ENCODE measurements at places on chromosomes 16 and 17.

- no peak for DNase-seq
Measured at GRCh38 chr17:4950075-4950745, 709 bp upstream of the ENO3 start.

GRCh38 chr16:15521390-15521757 is 87.0 kb downstream of the BMERB1 start:
- no peak for DNase-seq

GRCh38 chr16:17370223-17370707 is 100.5 kb downstream of the XYLT1 start:
- DNase-seq: no peak

DNA sequence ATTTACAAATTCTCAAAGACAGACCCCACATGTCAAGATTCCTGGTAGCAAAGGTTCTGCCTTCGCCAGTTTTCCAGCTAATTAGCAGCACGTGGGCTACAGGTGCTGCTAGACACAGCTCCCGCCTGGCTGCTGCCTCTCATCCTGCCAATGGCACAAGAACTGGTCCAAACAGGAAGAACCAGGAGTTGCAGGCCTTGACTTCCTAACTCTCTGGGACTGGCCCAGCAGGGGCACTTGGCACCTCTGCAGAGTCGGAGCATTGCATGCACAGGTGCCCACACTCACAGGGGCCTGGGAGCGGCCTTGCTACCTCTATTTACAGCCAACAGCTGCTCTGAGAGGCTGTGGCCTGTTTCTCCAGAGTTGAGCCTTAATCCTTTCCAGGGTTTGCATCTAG is 39.6 kb downstream of the TK2 start:
- no peak for DNase-seq

- DNase-seq: no peak
Measured at GRCh38 chr16:20773679-20774078, 9.9 kb downstream of the ACSM3 start.

DNA sequence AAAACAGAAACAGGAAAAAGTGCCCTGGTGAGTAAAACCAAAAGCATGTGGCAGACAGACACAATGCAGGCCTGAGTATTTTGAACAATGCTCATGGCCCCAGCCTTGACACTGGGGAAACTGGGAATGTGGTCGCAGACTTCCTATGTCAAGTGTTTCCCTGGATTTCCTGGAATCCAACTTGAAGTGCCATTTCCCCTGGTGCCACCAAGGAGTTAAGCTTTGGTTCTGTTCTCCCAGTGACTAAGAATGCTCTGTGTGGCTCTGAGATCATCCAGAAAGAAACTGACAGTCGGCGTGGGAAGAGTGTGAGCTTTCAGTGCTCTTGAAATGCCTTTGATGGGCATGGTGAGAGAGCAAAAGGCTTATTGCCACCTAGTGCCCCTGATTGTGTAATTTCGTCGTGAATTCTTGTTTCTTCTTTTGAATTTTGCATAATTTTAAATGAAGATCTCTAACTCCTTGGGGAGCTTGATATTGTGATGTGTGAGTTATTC is 96.0 kb downstream of the YPEL2 start:
- DNase-seq: peak; percentile 90

DNA sequence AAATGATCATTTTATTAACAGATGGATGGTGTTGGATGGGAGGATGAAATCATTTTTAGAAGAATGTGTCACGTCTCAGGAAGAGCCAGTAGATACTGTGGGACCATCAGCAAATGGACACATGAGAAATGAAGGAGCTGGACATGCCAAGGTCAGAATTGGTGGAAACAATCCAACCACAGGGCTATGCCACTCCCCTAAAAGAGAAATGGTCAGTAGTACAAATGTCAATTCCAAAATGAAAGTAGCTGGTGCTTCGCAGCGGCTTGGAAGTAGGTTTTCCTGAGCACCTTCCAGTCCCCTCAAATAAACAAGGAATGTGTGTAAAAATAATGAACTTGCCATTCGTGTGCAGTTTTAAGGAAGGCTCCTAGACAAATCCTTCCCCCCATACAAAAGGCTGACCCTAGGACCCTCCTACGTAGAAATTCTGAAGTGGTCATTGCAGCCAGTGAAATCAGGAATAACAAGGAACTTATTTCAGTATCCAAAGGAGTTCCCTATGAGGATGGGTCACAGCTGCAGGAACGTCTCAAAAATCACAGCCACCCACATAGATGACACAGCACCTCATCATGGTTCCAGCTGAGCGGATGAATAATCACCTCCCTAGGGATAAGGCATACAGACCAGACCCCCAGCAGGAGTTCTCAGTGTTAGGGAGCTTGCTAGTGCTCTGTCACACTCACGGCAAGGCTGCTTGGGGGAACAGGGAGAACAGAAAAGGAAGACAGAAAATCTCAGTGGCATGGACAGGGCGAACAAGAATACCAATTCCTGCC is 239.2 kb downstream of the HS3ST3A1 start:
- DNase-seq: no peak

DNA sequence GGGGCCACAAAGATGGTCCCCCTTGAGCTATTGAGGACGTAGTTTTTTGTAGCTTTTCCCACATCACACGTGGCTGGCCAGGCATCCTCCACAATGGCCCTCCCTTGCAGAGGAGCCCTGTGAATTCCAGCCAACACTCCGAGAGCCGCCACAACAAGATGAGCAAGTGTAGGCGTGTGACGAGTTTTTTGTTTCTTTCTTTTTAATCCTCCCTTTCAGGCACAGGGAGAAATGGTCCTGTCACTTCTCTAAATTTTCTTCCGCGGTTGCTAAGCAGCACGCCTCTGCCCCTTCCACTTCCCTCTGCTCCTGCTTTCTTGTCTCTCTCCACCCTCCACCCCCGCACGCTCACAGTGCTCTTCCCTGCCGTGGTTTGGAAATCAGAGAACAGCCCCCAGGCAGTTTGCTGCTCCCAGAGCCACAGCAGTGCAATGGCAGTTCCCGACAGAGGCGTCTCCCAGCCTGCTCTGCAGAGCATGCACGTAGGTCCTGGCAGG is 68.0 kb upstream of the MRTFB start:
- DNase-seq: peak; percentile 89

DNA sequence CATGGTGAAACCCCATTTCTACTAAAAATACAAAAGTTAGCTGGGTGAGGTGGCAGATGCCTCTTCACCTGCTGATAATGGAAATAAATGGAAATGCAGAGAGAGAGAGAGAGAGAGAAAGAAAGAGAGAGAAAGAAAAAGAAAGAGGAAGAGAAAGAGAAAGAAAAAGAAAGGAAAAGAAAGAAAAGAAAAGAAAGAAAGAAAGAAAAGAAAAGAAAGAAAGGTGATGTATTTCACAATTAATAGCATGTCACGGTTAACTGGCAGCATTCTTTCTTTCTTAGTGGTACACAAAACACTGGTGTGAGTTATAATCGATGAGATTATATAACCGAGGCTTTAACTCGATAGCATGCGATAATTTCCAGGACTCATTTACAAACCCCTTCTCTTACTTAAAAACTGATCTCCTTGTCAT is 3.2 kb downstream of the ACOX1 start:
- no peak for DNase-seq

- no peak for DNase-seq
Measured at GRCh38 chr16:82133798-82134197, 36.2 kb downstream of the MPHOSPH6 start.
